ENCODE measurements at places on chromosomes 11 and 22.

DNA sequence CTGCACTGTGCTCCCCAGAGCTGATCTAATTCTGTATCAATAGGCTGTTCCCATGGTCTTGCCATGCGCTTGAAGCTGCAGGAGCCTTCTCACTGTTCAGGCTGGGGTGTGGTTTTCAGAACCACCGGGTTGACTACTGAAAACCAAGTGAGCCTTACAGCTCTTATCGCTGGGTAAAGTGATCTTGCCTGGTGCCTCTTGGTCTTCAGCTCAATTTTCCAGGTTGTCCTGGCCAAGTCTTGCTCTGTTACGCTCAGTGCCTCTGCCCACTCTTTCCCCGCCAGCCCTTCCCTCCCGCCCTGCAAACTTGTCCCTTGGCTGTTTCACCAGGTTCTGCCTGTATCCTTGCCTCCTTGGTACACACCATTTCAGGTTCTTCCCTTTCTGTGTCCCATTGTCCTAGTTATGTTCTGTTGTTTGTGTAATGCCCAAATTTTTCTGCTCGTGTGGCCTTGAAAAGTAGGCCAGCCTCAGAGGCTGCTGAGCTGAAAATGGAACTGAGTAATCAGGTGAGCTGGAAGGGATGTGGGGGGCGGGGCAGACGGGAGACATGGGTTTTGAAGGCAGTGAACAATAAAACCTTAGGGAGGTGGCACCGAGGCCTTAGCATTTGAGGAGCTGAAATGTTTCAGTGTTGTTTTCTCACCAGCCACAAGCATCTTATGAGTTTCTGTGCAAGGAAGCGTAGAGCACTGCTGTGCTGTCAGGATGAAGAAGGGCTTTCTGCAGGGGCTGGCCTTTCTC, 11.2 kb downstream of the PEX26 start:
- no peak for DNase-seq

- peak; percentile 87 for DNase-seq
Observed at GRCh38 chr11:102318469-102318868, 1.2 kb downstream of the BIRC3 start.

DNA sequence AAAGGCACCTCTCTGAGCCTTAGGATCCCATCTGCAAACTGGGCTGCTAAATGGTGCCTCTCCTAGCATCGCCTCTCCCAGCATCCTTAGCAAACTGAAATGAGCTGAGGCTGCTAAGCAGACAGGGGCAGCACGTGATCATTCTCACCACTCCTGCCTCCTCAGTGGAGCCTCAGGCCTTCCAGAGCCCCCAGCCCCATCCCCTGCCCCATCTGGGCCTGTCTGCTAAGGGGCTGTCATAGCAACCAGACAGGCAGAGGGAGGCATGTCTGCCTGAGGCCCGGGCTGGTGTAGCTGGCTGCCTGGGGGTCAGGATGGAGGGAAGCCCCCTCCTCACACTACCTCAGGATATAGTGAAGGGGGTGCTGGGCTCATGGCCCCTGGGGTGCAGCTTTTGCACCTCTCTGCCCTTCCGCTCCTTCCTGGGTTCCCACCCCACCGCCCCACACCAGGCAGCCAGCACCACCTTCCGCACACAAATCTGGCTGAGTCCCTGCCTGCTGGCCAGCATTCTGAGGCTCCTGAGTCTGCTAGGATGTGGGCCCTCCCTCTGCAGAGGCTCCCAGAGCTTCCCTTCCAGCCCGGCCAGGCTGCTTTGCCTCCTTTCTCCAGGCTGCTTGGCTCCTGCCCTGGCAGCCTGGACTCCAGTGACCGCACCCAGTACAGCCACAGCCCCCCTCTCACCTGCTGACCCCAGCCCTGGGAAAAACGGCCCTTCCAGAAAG, 47.5 kb upstream of the TTLL12 start:
- DNase-seq, result no peak

- DNase-seq, result no peak
Observed at GRCh38 chr11:70525466-70525865, 127.1 kb downstream of the CTTN start.

DNA sequence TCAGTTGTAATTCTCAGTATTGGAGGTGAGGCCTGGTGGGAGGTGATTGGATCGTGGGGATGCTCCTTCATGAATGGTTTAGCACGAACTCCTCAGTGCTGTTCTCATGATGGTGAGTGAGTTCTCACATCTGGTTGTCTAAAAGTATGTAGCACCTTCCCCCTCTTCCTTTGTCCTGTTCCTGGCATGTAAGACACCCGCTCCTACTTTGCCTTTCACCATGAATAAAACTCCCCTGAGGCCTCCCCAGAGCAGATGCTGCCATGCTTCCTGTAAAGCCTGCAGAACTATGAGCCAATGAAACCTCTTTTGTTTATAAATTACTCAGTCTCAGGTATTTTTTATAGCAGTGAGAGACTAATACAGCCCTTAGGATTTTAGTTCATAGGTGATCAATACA, 191.5 kb downstream of the MAML2 start:
- no peak for DNase-seq

- DNase-seq, result peak; percentile 18
Observed at GRCh38 chr22:35961480-35962295, 66.9 kb downstream of the RBFOX2 start.

- peak; percentile 66 for DNase-seq
Observed at GRCh38 chr11:69700278-69701140, 3.3 kb downstream of the FGF19 start.

- peak; percentile 99 for DNase-seq
Observed at GRCh38 chr22:25747245-25747944, 5.4 kb downstream of the MYO18B start.

GRCh38 chr11:128522943-128523518, 64.3 kb downstream of the ETS1 start:
- DNase-seq, result no peak

DNA sequence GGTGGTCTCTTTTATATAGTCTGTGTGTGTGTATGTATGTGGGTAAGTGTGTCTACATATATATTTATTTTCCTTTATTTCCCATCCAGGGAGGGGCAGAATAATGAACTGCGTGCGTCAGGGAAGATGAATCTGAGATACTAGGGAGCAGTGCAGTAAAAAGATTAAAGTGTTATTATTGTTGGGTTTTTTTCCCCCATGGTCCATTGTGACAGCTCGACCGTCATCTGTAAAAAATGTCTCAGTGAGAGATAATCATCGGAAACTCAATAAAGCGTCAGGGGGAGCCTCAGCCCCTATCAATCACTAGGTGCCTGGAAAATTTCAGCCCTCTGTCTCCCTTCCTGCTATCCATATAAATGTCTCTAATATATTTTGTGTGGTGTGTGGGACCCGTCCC, 64.6 kb downstream of the CLPB start:
- DNase-seq, result no peak

DNA sequence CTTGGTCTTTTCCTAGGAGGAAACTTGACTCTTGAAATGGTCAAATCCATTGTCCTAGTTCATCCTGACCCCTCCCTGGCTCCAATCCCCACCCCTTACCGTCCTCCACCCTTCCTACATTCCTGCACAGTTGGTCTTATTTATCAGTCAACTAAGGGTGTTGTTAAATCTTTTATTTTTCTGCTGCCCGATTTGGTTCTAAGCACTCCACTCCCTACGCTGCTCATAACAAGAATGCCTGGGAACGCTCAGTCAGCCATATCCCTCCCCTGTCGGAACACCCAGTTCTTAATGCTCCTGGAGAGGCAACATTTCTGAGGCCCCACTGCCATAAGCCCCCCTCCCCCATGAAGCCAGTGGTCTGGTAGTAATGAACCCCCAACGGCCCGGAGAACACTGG, 9.7 kb downstream of the EHF start:
- no peak for DNase-seq

- no peak for DNase-seq
Observed at GRCh38 chr11:83687787-83688186, 401.6 kb upstream of the CCDC90B start.

GRCh38 chr22:25558341-25558740, 6.1 kb upstream of the GRK3 start:
- DNase-seq, result no peak

GRCh38 chr11:1158681-1159487, 1.1 kb downstream of the MUC5AC start:
- DNase-seq, result no peak

DNA sequence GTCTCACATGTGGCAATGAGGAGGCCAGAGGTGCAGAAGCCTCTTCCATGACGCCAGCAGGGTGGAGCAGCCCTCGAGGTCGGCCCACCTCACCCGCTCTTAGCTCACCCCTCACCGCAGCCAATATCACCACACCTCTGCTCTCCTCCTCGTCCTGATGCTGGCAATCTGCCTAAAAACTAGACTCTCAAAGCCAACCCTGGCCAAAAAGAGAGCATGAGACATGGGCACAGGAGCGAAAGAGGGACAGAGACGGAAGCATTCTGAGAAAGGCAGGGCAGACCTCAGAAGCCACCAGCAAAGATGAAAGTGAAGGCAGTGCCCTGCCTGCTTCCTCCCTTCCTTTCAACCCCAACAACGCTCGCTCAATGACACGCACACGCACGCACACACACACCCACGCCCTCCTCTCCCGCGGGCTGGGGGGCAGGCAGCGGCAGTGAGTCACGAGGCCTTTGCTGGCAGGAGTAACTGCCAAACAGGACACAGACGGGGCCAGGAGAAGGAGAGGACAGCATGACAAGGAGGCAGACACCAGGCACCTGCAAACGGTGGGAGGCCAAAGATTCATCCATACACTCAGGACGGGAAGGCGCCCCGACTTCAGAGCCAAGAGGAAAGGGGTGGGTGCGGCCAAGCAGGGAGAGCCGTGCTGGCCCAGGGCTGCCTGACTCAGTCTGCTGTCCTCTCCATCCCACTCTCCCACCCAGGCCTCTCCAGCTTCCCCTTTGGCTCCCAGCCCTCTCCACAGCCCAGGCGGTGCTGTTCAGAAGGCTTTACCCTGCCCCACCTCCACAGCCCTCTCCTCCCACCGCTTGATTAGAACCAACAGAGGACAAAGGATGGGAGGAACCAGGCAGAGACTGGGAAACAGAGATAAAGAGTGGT, 11.4 kb downstream of the IGSF9B start:
- peak; percentile 57 for DNase-seq

Data from MCF 10A (cell line).